Kidney (tissue), 22 donors: ENCODE measurements at places on chromosomes 4 and X.

GRCh38 chr4:168248176-168248710, 70.3 kb downstream of the DDX60 start:
- DNase-seq = no peak

DNA sequence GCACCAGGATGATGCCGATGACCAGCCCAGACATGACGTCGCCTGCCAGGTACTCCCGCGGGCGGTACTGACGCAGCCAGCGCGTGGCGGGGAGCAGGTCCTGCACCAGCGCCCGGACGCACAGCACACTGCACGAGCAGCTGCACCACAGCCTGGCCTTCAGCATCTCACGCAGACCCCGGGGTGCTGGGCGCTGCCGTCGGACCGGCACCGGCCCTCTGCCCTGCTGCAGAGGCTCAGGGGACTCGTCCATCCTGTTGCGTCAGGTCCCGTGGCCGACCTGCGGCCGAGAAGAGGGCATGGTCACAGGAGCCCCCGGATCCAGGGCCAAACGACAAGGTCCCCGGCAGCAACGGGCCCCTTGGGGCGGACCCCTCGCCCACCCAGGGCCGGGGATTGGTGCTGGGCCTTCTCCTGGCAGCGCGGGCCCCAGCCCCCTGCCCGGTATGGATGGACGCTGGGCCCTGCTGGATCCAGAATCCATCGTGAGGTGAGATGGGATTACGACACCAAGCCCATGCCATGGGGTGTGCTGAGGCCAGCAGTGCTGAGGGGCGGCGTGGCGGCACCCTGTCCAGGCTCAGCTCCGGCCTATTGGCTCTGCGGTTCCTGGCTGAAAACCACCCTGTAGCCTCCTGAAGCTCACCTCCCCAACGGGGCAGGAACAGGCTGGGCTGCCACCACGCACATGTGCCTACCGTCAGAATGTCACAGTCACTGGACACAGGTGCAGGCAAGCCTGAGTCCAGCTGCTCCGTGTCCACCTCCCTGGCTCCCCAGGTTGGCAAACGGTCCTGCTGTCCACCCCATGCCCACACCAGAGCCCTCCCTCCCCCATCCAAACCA, 1.5 kb downstream of the SLC26A1 start:
- no peak for DNase-seq

GRCh38 chr4:168540503-168541265, 43.8 kb downstream of the PALLD start:
- DNase-seq = no peak

DNA sequence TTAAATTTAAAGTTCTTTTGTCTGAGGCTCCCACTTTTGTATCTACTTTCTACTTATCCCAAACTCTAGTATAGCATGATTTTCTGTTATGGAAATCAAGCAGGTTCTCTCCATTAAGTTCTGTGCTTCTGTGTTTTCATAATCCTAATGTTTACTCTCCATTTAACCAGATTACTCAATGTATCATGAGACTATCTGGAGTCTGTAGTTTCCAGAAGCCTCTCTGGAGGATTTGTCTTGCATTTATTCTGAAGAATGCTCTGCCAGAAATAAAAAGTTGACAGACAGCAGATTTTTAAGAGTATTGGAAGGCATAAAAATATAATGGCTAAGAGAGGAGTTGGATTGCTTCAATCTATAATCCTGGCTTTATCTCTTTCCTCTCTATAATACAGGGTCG, 39.2 kb upstream of the PLS3 start:
- no peak for DNase-seq

GRCh38 chr4:52578951-52579350, 80.2 kb downstream of the USP46 start:
- DNase-seq = no peak

DNA sequence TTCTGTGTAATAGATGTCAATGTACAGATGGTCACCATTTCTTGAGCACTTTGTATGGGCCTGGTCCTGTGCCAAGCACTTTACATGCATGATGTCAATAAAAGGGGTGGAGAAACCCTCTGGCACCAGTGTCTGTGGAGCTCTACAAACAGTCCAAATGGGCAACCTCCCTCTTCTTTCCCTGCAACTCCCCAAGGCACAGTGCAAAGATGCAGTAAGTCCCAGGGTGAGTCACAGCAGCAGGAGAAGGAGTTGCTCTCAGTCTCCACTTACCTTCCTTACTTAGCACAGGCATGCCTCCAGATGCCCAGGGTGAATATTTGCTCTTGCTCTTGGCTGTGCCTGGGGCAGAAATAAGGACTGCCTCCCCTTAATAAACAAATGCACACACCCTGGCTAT, 4.3 kb downstream of the OCIAD2 start:
- DNase-seq = no peak

GRCh38 chrX:12118134-12118533, 20.1 kb upstream of the FRMPD4 start:
- DNase-seq = no peak

DNA sequence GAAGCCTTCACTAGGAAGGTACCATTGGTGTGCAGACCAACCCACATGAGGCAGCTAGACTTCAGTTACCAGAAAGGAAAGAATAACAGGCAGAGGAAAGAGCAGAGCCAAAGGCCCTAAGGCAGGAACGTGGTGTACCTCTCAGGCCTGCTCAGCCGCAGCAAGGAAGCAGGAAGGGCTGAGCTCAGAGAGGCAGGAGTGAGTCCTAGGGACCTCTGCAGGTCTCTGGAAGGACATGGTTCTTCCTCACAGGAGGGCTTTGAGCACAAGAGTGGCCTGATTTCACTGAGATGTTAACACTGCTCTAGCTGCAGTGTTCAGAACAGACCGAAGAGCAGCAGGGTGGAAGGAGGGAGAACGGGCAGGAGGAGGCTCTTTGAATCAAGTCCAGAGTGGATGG, 124.6 kb downstream of the DCHS2 start:
- no peak for DNase-seq
